ENCODE measurements at places on chromosomes 2 and 18. TPM values are rescaled to one million over a fixed set of nuclear protein-coding genes. Genes with fewer than 3 reads are reported as not detected.

Gene L3MBTL4
- not detected for total RNA-seq

Gene EPC2
- total RNA-seq = 10.5 TPM

Gene PEX13
- 15.7 TPM for total RNA-seq

Gene CCDC138
- total RNA-seq = 7.8 TPM

Gene KLF7
- 26.6 TPM for total RNA-seq

Gene SNED1
- total RNA-seq = 0.54 TPM

Gene BOLL
- total RNA-seq = not detected

Gene DGUOK
- total RNA-seq = 166 TPM

Gene FHOD3
- 2.4 TPM for total RNA-seq

Gene DCC
- total RNA-seq = not detected

Gene CFC1B
- not detected for total RNA-seq

Gene DUSP19
- 0.45 TPM for total RNA-seq

Gene OBSL1
- 23.3 TPM for total RNA-seq

Gene LYG2
- total RNA-seq = not detected

Gene GPR35
- 0.50 TPM for total RNA-seq

Gene KCNG2
- not detected for total RNA-seq

Gene TNS1
- total RNA-seq = 8.0 TPM

Gene SERPINB12
- total RNA-seq = not detected

Gene PECR
- 13.9 TPM for total RNA-seq

Gene POLR1A
- 20.3 TPM for total RNA-seq

Gene CCDC121
- total RNA-seq = 3.8 TPM

Gene ASB18
- not detected for total RNA-seq

Gene CSRNP3
- not detected for total RNA-seq

Gene KIAA2012
- not detected for total RNA-seq

Gene NAPG
- 9.8 TPM for total RNA-seq

Gene LCLAT1
- total RNA-seq = 14.6 TPM

Gene SRD5A2
- 0.03 TPM for total RNA-seq

Gene SCTR
- total RNA-seq = not detected

Gene LONRF2
- 2.6 TPM for total RNA-seq

Gene PMAIP1
- 11.7 TPM for total RNA-seq

Gene DNER
- 12.2 TPM for total RNA-seq

Gene CXCR4
- total RNA-seq = 0.76 TPM

Gene IL36G
- not detected for total RNA-seq

Gene TUBA4B
- 0.28 TPM for total RNA-seq

Gene RAMP1
- total RNA-seq = not detected

Gene CREG2
- total RNA-seq = 9.8 TPM

Gene MFSD6
- 23.6 TPM for total RNA-seq

Gene ERLEC1
- total RNA-seq = 56.9 TPM

Gene ASPRV1
- total RNA-seq = 0.23 TPM

Gene UGT1A6
- 1.2 TPM for total RNA-seq

Gene LHCGR
- not detected for total RNA-seq

Gene HOXD12
- not detected for total RNA-seq

Gene CNPPD1
- 49.4 TPM for total RNA-seq

Gene SERPINB2
- total RNA-seq = not detected

Gene TPGS2
- total RNA-seq = 93.9 TPM

Gene CABYR
- total RNA-seq = 15.4 TPM

Gene PIK3C3
- total RNA-seq = 19.6 TPM
